Hematopoietic multipotent progenitor cell (in vitro differentiated cells): ENCODE measurements at places on chromosomes 2 and 18.

GRCh38 chr2:43210467-43211303, 15.7 kb downstream of the ZFP36L2 start:
- no peak for DNase-seq

GRCh38 chr2:88707003-88707402, 15.5 kb downstream of the RPIA start:
- DNase-seq, result no peak

GRCh38 chr2:234374150-234374508, 122.8 kb downstream of the ARL4C start:
- DNase-seq, result no peak

DNA sequence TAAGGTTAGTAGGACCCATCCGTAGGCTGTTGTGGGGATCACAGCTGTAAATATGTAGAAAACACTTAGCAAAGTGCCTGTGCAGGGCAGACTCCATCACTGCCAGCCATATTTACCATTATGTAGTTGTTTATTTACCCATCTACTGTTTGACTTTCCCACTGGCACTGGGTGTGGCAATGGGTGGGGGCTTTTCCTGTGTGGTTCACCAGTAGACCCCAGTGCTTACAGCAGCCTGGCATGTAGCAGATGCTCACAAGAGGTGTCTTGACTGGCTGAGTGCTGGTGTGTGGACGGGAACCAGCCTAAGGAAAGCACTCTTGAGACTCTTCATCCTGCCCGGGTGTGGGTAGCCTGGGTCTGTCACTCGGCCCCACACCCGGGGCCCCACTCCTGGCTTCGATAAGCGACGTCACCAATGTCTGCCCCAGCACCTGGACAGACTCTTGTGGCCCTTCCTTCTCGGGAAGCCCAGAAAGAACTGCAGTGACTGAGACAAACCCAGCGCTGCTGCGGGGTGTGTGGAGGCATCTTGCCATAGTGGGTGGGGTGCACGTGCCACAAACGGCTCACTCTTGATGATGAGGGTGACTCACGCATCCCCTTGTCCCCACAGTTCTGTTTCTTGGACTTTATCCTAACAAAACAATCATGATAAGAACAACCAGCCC, 78.3 kb downstream of the HDAC4 start:
- no peak for DNase-seq

- DNase-seq, result no peak
Observed at GRCh38 chr2:122886479-122887145, 1131.2 kb downstream of the TSN start.

DNA sequence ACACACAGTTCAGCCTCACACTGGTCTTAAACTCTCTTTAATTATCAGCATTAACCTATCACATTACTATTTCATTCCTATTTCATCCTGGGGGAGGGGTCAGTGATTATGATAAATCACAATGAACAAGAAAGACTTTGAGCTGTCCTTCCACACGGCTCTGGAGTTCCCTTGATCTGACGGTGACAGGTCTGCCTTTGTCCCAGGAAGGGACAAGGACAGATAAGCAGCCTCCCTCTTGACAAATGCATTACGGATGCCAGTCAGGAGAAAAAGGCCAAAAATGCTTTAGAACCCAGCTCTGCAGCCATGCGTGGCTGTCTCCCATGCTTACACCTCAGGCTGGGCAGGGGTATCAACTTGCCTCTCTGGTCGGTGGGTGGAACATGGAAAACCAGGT, 281.7 kb downstream of the BCL11A start:
- no peak for DNase-seq

- no peak for DNase-seq
Observed at GRCh38 chr2:53865962-53866361, 6.2 kb upstream of the GPR75 start.

- no peak for DNase-seq
Observed at GRCh38 chr2:583666-584065, 93.5 kb downstream of the TMEM18 start.

- DNase-seq, result peak; percentile 41
Observed at GRCh38 chr2:53786352-53786704, 425 bp downstream of the ASB3 start.
